ENCODE measurements at places on chromosomes 7 and 10.

GRCh38 chr10:130717083-130717482 lies 580.9 kb downstream of the GLRX3 start:
- no peak for DNase-seq

DNA sequence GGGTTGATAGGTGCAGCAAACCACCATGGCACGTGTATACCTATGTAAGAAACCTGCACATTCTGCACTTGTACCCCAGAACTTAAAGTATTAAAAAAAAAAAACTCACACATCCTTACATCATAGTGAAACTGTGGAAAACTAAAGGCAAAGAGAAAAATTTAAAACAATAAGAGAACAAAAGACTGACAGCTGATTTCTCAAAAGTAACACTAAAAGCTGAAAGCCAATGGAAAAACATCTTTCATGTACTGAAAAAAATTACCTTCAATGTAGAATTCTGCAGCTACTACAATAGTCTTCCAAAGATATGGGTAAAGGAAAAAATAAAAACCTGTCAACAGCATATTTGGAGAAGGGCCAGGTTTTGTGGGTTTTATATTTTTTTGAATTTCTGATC lies 729.1 kb upstream of the NRP1 start:
- DNase-seq: no peak

DNA sequence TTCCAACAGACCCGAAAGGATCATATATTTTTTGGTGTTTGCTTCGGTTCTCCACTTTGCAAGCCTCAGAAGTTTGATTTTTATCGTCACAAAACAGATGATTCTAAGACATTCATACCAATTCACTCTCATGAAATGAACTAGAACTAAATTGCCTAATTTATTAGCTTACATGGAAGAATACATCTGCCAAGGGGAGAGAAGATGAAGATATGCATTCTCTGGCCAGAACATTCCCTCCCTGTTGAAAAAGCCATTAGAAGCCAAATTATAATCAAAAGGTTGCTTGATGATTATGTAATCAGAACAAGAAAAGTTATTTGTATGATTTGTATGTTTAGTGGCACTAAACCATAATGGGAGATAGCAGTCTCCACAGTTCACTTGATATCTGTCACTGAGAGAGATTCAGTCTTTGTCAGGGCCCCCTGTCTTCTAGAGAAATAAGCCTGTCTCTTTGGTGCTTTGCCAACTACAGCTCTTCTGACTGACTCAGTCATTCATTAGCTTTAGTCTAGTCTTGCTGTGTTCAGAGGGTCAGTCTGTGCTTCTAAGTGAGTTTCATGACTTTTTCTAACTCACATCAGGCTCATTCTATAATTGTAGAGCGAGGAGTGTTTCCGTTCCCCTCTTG lies 95.3 kb upstream of the GNAI1 start:
- DNase-seq: no peak

DNA sequence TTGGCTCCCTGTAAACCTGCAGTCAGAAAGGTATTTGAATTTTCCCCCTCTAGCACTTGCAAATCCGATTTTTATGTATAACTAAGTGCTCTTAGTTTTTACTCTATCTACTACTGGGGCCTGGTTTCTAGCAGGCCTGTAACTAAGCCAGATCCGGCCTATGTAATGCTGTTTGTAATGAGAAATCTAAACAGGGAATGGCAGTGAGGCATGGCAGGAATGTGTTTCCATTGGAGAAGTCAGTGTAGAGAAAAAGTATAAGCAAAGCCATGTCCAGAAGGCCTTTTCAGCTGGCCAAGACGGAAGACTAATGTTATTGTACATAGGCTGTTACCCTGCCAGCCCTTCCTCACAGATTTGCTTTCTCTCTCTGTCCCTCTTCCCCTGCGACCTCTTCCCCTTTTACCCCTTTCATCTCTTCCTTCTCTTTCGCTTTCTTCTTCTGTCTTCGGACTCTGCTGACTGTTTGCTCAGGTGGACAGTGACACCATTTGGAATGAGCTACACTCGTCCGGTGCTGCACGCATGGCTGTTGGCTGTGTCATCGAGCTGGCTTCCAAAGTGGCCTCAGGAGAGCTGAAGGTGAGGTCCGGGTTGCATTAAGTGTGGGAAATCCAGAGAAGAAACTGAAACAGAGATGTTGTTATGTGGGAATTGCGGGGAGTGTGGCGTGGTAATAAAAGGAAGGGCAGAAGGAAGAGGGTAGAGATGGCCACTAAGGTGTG lies 297.5 kb downstream of the HDAC9 start:
- no peak for DNase-seq

GRCh38 chr7:79855172-79855571 lies 279.5 kb upstream of the GNAI1 start:
- DNase-seq: no peak

DNA sequence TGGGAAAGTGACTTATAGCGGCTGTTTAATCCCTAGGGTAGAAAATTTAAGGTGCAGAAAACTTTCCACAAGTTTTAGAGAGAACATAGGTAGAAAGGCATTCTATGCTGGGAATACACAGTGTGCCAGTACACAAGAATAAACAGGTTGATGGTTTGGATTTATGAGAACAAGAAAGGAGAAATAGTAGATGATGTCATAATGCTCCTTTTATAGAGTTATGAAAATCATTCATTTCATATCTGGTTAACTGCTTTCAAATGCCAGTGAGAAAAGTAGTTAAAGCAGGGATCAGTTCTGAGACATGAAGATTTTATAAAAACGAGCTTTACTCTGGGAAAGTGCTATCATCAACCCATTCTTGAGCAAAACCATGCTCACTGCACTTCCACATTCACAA lies 311.4 kb downstream of the PARD3 start:
- DNase-seq: no peak

GRCh38 chr7:157550300-157551275 lies 213.8 kb downstream of the DNAJB6 start:
- no peak for DNase-seq

DNA sequence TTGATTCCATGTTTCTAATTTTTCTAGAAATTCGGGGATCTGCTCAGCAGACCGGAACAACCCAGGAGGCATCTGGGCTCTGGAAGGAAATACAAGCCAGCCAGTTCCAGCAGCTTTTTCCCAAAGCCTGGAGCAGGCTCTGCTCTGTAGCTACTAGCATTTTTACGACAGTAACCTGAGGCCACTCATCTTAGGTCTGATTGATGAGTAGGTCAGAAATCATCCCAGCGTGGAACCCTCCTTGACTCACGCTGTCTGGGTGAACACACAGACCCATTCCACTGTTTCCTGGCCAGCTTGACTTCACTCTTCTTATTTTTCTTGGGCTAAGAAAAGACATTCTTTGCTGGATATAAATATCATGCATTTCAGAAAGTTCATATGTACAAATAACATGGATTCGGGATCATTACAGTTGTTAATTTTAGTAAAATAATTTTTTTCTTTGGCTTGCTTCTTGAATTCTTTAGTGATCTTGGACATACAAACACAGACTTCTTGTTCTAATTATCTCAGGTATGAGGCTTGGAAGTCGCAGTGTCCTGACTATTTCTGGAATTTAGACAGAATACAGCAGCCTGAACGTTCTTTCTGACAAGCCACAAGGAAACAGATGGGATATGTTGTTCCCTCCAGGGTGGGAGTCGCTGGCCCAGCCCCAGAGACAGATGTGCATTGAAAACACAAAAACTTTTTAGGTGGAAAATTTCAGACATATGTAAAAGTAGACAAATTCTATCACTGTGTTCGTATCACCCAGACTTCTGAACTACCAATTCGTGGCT lies 54.6 kb upstream of the PITRM1 start:
- no peak for DNase-seq

DNA sequence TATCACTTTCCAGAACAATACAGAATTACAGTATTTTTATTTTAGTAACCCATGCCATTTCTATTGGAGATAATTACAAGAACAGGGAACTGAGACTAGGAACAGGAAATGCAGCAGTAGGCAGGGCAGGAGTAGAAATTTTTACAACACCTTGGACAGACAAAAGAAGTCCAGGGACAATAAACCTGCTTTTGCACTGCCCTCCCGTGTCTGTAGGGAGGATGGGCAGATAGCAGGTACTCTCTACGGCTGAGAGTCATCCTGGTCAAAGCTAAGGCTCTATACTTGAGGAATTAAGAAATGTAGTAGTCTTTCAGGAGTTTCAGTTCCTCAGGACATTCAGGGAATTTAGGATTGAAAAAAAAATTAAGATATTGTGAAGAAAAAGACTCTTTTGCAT lies 63.4 kb downstream of the VAX1 start:
- DNase-seq: no peak

DNA sequence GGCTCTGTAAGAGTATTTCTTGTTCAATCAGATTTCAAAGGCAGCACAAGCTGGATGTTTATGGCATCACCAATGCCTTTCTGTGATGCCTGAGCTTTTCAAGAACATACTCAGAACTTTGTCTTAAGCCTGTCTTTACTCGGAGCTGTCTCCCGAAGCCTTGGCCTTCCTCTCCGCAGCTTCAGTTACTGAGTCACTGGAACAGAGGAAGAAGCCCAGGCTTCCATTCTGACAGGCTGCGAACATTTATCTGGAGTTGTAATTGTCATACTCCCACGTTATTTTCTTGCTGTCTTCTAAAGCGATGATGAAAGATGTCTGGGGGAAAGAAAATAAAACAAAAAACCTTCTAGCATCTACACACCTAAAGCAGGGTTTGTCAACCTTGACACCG lies 43.9 kb downstream of the GRK5 start:
- no peak for DNase-seq

DNA sequence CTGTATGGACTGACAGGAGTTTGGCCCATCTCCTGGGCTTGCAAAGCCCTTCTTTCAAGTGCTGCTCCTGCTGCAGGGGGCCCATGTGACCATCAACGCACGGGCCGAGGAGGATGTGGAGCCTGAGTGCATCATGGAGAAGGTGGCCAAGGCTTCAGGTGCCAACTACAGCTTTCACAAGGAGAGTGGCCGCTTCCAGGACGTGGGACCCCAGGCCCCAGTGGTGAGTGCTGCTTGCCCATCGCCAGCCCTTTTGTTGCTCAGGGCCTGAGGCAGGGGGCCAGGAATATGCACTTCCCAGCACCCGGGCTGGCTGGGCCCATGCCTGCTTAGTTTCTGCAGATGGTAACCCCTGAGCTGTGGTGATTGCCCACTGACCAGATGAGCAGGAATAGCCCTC lies 8.7 kb downstream of the PGAM2 start:
- no peak for DNase-seq

DNA sequence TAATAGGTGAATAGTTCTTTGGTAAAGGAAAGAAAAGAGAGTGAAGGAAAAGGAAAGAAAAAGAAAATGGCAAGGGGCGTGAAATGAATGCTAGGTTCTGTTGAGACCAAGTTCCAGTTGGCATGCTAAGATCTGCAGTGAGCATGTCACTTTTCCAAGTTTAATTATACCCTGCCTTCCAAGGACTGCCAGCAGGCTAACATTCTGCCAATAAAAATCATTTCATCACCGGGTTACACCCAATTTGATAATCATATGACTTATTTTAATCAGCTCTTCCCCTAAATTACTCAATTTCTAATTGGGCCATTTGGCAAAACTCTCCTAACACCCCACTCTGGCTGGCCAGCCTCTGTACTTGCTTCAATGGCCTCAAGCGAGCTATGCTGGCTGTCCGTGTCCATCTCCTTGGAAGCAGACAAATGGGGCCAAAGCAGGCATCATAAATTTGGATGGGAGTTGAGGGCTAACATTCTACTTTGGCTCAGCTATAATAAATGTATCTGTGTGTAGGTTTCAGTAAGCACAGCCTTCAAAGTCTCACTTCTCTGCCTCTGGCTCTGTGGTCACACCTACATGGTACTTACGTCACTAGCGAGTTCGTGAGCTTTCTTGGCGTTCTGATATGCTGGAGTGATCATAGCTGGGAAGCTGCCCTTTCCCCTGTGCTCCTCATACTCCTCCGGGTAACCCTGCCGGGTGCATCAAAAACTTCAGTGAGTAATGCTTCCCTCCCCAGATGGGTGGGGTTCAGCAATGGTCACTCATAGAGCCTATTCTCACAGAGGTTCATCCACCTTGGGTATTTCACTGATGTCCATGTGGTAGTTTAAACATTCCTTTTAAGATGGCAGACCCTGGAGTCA lies 17.3 kb downstream of the NRAP start:
- no peak for DNase-seq

GRCh38 chr7:51878865-51879264 lies 562.3 kb upstream of the COBL start:
- DNase-seq: no peak

GRCh38 chr10:34655286-34656170 lies 159.6 kb downstream of the PARD3 start:
- DNase-seq: peak; percentile 44

DNA sequence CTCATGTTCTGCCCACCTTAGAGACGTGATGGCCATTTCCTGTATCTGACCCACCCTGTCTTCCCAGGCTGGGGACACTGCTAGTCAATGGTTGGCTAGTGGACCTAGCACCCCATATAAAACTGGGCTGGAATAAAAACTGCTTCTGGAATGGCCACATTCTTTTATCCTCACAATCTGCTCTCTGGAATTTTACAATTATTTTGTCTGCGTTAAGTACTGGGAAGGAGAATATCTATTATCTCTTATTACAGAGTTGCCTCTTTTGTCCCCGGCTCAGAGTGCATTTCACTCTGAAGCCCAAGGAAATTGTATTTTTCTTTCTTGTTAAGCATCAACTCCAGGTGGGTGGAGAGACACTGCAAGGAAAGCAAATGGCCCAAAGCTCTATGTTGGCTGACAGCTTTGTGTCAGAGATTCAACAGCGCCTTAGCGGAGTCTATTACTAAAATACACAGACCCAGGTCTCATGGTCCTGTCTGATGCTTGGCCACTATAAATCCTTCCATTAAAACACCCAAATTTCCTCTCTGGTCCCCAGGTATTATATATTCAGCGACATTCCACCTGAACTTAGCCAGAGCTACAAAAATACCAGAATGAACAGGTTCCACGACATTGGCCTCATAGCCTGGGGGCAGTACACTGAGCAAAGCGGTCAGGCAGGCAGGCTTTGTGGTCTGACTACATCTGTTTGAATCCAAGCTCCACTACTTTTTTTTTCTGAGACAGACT lies 121.7 kb downstream of the PRPF18 start:
- no peak for DNase-seq

DNA sequence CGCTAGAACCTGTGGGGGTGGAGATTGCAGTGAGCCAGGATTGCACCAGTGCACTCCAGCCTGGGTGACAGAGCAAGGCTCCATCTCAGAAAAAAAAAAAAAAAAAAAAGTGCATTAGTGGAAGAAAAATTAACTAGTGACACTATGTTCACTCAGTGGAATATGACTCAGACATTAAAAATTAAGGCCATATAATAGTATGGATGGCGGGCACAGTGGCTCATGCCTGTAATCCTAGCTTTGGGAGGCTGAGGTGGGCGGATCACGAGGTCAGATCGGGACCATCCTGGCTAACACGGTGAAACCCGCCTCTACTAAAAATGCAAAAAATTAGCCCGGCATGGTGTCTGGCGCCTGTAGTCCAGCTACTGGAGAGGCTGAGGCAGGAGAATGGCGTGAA lies 3.4 kb downstream of the PHYH start:
- no peak for DNase-seq

GRCh38 chr7:5872326-5872725 lies 8.3 kb upstream of the OCM start:
- DNase-seq: no peak

DNA sequence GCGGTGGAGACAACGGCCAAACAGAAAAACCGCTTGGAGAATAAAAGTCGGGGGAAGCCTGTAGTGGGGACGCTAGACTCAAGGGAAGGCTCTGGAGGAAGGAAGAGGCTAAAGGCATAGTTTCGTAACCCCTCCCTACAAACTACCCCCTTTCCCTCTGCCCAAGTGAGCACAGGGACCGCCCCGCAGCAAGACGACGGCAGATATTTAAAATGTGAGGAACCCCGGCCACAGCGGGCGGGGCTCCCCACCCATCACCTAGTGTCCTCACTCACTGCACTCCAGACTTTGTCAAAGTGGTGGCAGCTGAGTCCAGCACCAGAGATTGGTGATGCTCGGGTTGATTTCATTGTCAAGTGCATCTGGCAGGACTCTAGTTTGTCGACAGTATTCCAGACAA lies 69.1 kb downstream of the PRKAG2 start:
- DNase-seq: no peak

All from NCI-H2081 (cell line).